ENCODE measurements at places on chromosomes 7 and 10.

DNA sequence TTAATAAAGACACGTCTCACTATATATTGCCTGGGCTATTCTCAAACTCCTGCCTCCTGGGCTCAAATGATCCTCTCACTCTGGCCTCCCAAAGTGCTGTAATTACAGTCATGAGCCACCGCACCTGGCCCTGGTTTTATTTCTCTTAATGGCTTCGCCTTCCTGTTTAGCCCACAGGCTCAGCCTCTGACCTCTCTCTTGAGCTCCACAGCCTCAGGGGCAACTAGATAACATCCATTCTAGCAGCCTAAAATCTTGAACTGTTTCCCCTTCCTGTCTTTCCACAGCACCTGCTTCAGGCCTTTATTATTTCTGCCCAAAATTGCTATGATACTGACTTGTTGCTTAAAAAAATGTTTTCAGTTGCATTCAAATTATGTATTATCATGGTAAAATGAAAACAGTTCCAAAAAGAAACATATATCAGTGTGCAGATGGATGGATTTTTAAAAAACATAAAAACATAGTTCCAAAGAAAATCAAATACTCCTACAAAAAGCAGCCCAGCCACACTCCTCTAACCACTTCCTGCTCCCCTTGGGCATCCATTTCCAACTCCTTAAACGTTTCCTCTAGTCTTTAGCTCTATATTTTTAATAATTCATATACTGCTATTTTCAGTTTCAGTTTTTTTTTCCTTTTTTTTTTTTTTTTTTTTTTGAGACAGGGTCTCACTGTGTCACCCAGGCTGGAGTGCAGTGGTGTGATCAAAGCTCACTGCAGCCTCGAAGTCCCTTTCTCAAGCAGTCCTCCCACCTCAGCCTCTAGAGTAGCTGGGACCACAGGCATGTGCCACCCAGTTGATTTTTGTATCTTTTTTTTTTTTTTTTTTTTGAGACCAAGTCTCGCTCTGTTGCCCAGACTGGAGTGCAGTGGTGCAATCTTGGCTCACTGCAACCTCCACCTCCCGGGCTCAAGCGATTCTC is 5.1 kb upstream of the BAZ1B start:
- no peaks in the 10 kb centered on the region for H3K36me3 ChIP-seq
- H3K4me1 ChIP-seq, result peaks cover 46% of the 10 kb centered on the region
- peak overlapping the region; percentile 83 for H3K27ac ChIP-seq
- peak overlapping the region; percentile 70 for H3K4me3 ChIP-seq
- DNase-seq, result no peak
- H3K27me3 ChIP-seq, result peaks cover 5% of the 10 kb centered on the region

DNA sequence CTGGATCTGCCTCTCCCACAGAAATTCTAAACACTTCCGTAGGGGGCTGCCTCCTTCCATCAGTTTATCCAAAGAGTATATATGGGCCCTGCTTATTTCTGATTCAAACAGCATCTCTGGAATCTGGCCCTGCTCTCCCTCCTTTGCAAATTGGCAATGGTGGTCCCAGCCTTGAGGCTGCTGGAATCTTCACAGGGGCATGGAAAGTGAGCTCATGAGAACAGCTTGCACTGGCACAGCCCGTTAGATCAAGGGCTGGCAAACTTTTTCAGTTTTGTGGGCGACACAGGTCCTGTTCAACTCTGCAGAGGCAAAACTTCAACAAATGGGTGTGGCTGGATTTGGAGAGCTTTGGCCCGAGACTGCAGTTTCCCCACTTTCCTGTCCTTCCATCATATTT is 526.9 kb downstream of the KCNMA1 start:
- H3K4me1 ChIP-seq, result no peaks in the 10 kb centered on the region
- peaks cover 5% of the 10 kb centered on the region for H3K27me3 ChIP-seq
- DNase-seq, result no peak
- no peak overlapping the region for H3K4me3 ChIP-seq

DNA sequence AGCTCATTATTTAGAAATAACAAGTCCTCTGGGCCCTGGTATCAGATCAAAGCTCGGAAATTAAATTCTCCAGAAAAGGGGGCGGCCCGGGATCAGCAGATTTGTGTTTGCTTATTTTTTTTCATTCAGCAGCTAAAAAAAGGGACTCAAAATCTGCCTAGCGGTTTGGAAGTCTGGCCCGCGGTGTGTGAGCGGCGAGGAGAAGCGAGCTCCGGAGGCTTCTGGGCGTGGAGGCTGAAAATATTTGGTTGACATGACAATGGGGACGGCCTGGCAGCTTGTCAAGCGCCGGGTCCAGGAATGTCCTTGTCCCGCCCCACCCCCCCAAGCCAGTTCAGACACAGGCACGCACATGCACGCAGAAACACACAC is 43.4 kb downstream of the FOXL3 start:
- H3K36me3 ChIP-seq, result no peaks in the 10 kb centered on the region
- peaks cover 8% of the 10 kb centered on the region for H3K27me3 ChIP-seq
- DNase-seq, result no peak
- H3K4me3 ChIP-seq, result no peak overlapping the region

- H3K4me3 ChIP-seq, result peak overlapping the region; percentile 90
- peak overlapping the region; percentile 86 for H3K27ac ChIP-seq
- no peaks in the 10 kb centered on the region for H3K36me3 ChIP-seq
- H3K4me1 ChIP-seq, result peaks cover 41% of the 10 kb centered on the region
- H3K27me3 ChIP-seq, result no peaks in the 10 kb centered on the region
These were observed 12.0 kb upstream of the AOAH start for GRCh38 chr7:36736090-36736898.

DNA sequence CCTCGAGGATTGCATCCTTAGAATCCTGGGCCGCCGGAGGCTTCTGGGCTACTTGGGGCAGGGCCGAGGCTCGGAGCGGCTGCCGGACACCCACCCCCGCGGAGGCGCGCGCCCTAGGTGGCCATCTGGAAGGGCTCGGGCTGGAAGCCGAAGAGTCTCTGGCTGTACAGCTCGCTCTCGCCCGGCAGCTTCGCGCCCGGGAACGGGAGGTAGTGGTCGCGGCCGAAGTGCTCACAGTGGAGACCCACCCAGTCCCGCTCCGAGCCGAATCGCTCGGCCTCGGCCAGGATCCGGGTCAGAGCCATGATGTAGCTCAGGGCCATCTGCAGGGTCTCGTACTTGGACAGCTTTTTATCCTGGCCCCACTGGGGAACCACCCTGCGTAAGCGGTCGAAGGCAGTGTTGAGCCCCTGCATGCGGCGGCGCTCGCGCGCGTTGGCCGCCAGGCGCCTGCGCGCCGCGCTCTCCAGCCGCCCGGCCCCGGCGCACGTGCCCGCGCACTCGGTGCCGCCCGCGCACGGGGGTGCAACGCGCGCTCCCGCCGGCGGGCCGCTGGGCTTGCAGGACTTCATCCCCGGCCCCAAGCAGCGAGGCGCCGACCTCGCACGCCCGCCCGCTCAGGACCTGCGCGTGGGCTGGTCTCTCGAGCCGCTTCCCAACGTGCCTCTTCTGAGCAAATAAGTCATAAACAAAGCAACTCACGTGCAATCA is 652 bp downstream of the ATOH7 start:
- peaks cover 6% of the 10 kb centered on the region for H3K4me1 ChIP-seq
- H3K36me3 ChIP-seq, result no peaks in the 10 kb centered on the region
- peaks cover 4% of the 10 kb centered on the region for H3K27me3 ChIP-seq
- H3K4me3 ChIP-seq, result peak overlapping the region; percentile 64

GRCh38 chr10:79502561-79503309 is 9.6 kb upstream of the EIF5AL1 start:
- H3K27me3 ChIP-seq, result peaks cover 7% of the 10 kb centered on the region
- DNase-seq, result no peak
- peak overlapping the region; percentile 36 for H3K27ac ChIP-seq
- no peaks in the 10 kb centered on the region for H3K4me1 ChIP-seq
- peak overlapping the region; percentile 4 for H3K4me3 ChIP-seq
- H3K36me3 ChIP-seq, result peaks cover 4% of the 10 kb centered on the region

- no peaks in the 10 kb centered on the region for H3K4me1 ChIP-seq
- no peak for DNase-seq
- no peak overlapping the region for H3K27ac ChIP-seq
- no peaks in the 10 kb centered on the region for H3K36me3 ChIP-seq
- H3K4me3 ChIP-seq, result no peak overlapping the region
- H3K27me3 ChIP-seq, result no peaks in the 10 kb centered on the region
These were observed 32.3 kb downstream of the HPSE2 start for GRCh38 chr10:99203310-99203709.

- H3K27me3 ChIP-seq, result no peaks in the 10 kb centered on the region
- H3K27ac ChIP-seq, result peak overlapping the region; percentile 26
- peaks cover 7% of the 10 kb centered on the region for H3K36me3 ChIP-seq
- peak overlapping the region; percentile 29 for H3K4me3 ChIP-seq
These were observed 547.8 kb upstream of the STEAP1 start for GRCh38 chr7:89606511-89606910.

DNA sequence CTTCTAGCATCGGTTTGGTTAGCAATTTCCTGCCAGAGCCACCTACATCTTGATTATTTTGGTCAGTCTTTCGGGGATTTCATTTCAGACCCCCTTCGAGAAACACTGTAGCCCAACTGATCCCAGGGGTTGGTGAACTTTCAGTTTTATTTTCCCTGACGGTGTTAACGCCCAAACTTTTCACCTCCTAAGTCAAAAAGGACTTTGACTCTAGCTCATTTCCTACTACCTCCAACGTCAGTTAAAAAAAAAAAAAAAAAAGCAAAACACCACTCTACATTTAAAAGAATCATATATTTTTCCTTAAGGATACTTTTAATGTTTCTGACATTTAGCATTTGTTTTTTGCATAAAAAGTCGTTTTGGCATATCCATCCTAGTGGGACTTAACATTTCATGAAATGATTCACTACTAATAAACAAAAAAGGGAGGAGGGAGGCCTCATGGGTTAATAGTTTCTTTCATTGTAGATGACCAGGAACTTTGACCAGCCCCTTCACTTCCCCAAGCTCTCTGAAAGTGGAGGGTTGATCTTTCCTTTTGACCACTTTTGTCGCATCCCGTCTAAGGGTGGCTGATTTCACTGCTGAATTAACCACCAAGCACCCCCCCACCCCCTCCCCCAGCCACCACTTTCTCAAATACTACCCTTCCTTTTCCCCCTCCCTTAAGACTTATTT is 764 bp upstream of the TCF7L2 start:
- peak overlapping the region; percentile 93 for H3K27ac ChIP-seq
- peak overlapping the region; percentile 97 for H3K4me3 ChIP-seq
- H3K27me3 ChIP-seq, result peaks cover 21% of the 10 kb centered on the region
- H3K36me3 ChIP-seq, result peaks cover 4% of the 10 kb centered on the region

DNA sequence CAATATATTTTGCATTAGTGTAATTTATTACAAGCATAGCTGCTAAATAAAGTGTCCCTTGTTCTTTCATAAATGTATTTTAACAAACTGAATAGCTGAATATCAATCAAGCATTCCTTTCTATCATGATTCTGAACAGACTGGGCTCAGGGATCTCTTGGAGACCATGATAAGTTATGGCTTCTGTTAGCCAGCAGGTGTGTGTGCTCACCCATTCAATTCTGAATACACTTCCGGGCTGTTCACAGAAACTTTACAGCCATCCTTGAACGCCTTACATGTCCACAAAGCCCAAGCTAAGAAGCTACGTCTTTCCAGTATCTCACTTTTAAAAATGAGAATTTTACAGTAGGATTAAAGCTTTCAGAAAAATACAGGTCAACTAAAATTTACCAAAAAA is 115.1 kb downstream of the SVIL start:
- no peak overlapping the region for H3K27ac ChIP-seq
- H3K36me3 ChIP-seq, result peaks cover 36% of the 10 kb centered on the region
- no peaks in the 10 kb centered on the region for H3K27me3 ChIP-seq

DNA sequence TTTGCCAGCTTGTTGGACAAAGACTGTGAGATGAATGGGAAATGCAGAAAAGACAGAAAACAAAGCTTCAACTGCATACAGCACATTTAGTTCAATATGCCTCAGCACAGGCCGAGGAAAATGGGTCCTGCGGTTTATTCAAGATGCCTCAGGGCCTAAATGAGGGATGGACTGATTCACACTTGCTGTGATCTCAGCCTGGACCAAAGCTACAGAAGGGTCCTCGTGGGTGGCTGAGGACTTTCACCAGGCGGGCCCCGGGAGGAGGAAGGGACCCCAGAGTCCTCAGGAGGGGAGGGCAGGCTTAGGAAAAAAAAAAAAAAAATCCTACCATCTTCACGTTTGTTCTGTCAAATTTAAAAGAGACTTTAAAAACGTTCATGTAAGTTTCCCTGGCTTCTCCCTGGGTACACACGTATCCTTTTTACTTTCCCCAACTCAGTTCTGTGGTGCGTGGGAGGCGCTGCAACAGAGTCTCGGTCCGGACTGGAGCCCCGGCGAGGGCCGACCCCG is 624 bp upstream of the ZNF783 start:
- H3K4me1 ChIP-seq, result peaks cover 34% of the 10 kb centered on the region
- peak overlapping the region; percentile 92 for H3K27ac ChIP-seq
- H3K36me3 ChIP-seq, result no peaks in the 10 kb centered on the region
- no peaks in the 10 kb centered on the region for H3K27me3 ChIP-seq

- no peak overlapping the region for H3K27ac ChIP-seq
- H3K27me3 ChIP-seq, result no peaks in the 10 kb centered on the region
- no peaks in the 10 kb centered on the region for H3K36me3 ChIP-seq
- no peak for DNase-seq
These were observed 35.4 kb downstream of the CTTNBP2 start for GRCh38 chr7:117837841-117838240.

GRCh38 chr7:106863274-106863997 is 1.6 kb upstream of the PIK3CG start:
- peak overlapping the region; percentile 93 for H3K27ac ChIP-seq
- no peaks in the 10 kb centered on the region for H3K27me3 ChIP-seq

DNA sequence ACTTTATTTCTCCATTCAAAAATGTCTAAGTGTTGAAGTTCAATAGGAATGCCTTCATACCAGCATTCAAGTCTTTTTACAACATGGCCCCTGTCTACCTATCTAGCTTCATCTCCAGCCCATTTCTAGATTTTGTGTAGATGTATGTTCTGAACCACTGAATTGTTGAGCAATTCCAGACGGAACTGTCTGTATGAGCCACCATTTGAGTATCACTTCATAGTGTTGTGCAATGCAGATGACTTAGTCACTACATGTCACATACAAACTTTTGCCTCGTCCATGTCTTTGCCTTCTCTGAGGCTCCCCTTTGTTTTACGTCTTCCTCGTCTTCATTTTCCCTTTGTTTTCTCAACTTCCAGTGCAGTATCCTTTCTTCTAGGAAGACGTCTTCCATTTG is 118.1 kb downstream of the INHBA start:
- H3K27ac ChIP-seq, result no peak overlapping the region
- H3K4me1 ChIP-seq, result no peaks in the 10 kb centered on the region
- H3K27me3 ChIP-seq, result no peaks in the 10 kb centered on the region
- DNase-seq, result no peak
- no peaks in the 10 kb centered on the region for H3K36me3 ChIP-seq
